T-helper 22 cell (primary cell): ENCODE measurements at places on chromosomes 12 and 14.

DNA sequence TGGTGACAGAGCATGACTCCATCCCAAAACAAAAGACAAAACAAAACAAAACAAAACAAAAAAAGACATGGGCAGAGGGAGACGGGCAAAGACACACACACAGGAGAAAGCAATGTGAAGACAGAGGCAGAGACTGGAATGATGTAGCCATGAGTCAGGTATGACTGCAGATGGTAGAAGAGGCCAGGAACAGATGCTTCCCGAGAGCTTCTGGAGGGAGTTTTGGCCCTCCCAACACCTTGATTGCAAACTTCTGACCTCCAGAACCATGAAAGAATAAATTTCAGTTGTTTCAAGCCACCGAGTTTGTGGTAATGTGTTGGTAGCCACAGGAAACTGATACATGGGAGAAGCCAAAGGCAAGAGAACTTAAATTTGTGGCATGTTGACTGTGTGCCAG lies 27.1 kb downstream of the VWF start:
- no peak for DNase-seq

GRCh38 chr12:125340791-125341190 lies 275.6 kb downstream of the AACS start:
- no peak for DNase-seq

GRCh38 chr14:35257809-35258208 lies 34.4 kb upstream of the PSMA6 start:
- DNase-seq: no peak

GRCh38 chr14:99320105-99320572 lies 48.1 kb upstream of the BCL11B start:
- peak; percentile 17 for DNase-seq

DNA sequence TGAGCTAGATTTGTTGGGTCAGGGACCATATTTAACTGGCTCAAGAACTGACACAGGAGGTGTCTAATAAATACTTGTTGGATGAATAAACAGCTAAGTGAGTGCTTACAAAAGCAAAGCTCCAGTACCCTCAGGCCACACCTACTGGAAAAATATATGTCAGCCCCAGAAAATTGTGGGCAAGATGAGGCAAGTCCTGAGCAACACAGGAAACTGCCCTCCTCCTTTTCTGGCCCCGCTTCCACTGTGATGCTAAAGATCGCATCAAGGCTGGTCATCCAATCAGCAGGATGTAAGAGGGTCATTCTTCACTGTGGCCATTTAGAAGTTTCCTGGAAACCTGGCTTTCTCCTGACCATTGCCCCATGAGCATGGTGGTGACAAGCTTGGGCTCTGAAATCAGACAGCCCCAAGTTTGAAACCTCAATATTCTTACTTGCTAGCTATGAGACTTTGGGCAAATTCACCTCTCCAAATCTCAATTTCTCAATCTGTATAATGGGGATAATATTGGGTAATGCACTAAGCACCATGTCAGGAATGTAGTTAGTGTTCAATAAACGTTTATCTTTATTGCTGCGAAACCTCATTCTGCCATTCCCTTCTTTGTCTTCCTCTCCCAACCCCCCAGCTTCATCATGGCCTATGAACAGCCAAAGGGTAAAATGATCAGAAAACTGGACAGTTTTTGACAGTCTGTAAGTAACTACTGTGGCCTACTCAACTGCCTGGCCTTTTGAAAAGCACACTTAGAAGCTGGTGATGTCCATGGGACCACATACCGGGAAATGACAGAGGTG lies 139.3 kb upstream of the PZP start:
- no peak for DNase-seq

GRCh38 chr12:89710873-89711750 lies 2.5 kb upstream of the ATP2B1 start:
- no peak for DNase-seq

DNA sequence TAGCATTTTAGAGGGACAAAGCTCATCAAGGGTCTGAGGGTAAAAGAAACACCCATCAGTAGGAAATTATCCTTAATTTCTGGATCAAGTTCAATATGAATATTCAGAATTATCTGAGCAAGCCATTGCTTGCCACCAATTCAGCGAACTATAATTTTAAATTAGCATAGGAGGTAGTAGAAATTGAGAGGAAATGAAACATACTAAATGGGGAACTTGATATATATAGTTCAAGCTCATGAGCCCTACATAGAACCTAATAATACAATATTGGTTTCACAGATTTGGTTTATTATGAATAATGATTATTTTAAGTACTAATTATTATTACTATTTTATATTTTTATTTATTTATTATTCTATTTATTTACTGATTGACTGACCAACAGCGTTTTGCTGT lies 42.1 kb upstream of the GXYLT1 start:
- DNase-seq: no peak

GRCh38 chr14:104595911-104596450 lies 8.6 kb downstream of the TMEM179 start:
- DNase-seq: no peak

DNA sequence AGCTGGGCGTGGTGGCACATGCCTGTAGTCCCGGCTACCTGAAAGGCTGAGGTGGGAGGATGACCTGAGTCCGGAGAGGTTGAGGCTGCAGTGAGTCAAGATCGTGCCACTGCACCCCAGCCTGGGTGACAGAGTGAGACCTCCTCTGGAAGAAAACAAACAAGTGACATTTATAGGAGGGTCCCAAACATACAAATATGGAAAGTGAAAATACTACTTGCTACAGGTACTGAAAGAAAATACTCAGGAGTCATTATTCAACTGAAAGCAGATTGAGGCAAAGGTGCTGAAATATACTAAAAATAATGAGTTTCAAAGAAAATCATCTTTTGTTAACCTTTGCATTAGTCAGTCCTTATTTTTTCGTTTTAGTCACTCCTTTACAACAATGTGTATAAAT lies 53.5 kb downstream of the ETV6 start:
- no peak for DNase-seq

DNA sequence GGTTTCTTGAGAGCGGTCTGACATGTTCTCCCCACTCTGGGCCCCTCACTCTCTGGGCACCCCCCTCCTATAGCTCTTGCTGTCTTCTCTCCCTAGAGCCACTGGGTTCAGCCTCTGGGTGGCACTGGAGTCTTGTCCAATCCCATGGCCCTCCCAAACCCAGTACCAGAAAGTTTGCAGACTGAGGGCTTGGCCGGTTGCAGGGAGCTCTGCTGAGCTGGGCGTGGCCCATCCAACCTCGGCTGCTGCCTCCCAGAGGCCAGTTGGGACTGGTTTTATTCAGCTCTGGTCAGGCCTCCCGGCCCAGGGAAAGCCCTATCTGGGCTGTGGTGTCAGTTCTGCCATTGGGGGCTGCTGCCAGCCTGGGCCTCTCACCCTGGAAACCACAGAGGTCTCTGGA lies 37.9 kb downstream of the ISCA2 start:
- no peak for DNase-seq

DNA sequence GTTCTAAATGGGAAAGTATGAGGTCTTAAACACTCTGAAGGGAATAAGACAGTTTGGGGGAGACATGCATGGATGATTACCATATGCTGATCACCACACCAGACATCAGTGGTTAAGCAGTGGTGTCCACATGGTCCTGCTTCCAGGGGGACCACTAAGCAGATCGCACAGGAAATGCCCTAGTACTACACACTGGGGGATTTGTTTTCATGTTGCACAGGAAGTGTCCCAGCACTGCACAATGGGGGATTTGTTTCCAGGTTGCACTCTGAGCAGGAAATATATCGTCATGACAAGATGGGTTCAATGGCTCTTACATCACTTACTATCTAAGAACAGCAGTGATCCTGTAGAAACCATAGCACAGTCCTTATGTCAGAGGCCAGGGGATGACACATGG lies 245.5 kb downstream of the BCL11B start:
- no peak for DNase-seq

- no peak for DNase-seq
These were observed 82.0 kb upstream of the HMGA2 start for GRCh38 chr12:65742018-65743010.
